ENCODE measurements at places on chromosomes 6 and 20.

DNA sequence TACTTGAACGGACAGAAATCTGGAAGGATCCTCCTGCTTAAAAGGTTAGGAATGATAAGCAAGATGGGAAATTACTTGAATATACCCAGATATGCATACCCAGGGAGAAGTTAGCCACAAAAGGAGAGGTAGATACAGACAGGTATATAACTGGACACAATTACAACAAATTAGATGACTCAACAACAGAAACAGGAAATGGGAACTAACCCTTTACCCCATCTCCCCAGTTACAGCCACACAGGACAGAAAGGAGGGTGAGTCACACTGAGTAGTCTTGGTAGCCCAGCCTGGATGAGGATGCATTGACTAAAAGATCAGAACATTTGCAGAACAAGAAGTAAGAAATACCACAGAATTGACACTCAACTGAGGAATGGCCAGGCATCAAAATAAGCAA is 61.2 kb downstream of the C6orf52 start:
- no peak for DNase-seq

GRCh38 chr6:111558690-111559187 is 46.9 kb downstream of the TRAF3IP2 start:
- DNase-seq: no peak

DNA sequence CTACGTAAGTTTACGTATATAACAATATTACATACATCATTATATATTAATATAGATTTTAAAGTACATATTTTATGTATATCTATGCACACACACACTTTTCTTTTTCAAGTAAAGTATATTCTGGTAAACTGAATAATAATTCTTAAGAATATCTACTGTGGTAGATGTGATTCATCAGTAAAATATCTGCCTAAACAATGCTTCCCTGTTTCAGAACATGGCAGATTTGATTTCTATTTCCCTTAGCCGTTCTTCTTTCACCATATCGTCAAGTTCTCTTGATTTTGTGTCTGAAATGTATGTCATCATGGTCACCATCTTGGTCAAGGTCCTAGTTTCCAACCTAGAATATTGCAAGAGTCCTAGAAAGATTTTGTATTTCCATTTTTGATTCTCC is 195.6 kb downstream of the HDGFL1 start:
- no peak for DNase-seq

DNA sequence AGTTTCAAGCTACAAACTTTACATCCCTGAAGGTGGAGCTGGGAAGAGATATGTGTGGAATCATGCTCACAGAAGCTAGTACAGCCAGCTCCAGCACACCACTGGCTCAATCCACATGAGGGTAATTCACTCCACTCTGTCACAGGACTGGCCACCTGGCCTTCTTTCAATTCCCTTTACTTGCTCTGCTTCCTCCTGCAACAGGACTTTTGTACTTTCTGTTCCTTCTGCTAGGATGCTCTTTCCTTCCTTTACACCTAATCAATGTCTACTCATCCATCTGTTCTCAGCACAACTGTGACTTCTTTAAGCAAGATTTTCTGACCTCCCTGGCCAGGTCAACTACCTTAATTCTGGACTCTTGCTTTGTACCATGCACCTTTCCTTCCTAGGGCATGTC is 39.4 kb upstream of the MYB start:
- DNase-seq: no peak

DNA sequence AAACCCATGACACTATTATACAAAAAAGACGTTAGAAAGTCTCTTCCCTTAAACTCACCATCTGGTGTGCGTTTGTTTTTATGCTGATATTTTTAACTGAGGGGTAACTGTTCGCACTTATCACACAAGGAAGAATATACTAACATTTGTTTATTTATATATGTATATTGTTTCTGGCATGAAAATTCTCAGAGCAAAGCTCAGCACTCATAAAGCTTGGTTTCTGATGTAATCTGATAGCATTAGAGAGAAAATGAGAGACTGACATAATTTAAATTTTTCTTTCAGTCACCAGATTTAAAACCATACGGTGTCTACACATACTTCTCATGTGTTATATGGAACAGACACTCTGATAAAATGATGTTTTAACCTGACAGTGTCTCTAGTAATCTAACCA is 6.9 kb downstream of the BLOC1S5 start:
- DNase-seq: no peak

DNA sequence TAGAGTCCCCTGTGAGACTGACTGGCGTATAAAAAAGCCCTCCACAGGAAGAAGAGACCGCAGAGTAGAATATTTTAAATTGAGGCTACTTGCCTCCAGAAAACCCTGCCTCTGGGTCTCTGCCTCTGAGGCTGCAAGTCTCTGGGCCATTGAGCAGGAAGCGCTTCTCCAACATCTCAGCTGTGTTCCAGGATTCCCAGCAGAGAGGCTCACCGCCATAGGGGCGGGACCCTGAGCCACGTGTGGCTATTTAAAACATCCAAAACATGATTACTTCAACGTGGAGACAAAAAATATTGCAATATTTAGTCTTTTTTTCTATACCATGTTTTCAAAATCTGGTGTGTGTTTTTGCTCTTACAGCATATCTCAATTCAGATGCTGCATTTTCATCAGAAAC is 59.4 kb downstream of the GNAS-AS1 start:
- DNase-seq: no peak

DNA sequence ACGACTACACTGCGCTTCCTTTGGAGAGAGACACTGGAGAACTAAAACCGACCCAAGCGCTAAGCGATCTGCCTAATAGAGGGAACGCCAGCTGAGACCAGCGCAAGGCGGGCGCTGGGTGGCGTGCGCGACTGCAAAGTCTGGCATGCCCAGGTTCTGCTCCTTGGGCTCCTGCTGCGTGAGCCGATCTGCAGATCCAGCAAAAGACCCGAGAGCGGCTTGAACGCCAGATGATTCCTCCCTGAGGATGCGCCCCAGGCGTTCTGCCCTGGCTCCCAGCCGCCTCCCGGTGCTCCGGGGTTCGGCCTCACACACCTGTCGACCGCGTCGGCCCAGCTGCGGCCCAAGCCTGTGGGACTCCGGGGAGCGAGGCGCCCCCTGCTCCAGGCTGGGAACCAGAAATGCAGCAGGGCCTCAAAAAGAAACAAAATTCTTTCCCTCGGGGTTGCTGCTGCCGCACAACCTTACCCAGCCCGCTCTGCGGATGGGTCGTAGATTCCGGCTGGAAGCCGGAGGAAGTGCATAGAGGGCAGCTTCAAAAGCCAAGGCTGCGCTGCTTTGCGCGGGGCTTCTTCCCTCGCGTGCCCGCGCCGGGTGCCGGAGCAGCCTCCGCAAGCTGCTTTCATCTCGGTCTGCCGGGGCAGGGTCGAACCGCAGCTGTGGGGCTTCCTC is 17.9 kb upstream of the PRDM13 start:
- peak; percentile 50 for DNase-seq

GRCh38 chr6:111757342-111757741 is 115.9 kb downstream of the FYN start:
- no peak for DNase-seq

DNA sequence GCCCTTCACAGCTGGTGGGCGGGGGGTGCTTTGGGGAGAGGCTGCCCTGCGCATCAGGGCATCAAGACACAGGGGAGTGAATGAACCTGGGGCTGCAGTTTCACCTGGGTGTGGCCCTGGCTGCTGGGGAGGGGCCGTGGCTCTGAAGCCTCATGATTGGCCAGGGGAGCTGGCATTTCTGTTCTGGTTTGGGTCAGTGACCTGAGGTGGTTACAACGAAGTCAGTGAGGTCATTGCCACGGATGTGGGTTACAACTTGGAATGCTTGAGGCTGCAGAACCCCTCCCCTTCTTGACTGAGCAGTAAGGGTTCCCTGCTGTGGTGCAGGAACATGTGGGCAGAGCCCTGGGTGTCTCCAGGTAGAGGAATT is 3.0 kb downstream of the TCEA2 start:
- DNase-seq: no peak

DNA sequence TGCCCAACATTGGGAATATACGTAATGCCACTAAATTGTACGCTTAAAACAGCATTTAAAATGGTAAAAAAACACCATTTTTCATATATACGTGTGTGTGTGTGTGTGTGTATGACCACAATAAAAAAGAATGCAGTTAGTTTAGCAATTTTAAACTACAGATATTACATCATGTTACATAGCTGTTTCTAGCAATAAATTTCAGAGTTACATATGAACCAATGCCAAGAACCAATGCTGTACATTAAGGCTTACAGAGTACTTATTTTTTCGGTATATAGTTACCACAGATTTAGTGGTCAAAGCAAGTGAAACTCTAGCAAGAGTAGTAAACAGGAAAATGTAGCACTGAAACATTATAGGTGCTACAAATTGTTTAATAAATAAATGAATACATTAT is 119.3 kb downstream of the PDE10A start:
- no peak for DNase-seq

GRCh38 chr6:2632976-2633584 is 117.6 kb downstream of the MYLK4 start:
- no peak for DNase-seq

- no peak for DNase-seq
These were observed 13.6 kb downstream of the FBXO30 start for GRCh38 chr6:145801021-145801420.

DNA sequence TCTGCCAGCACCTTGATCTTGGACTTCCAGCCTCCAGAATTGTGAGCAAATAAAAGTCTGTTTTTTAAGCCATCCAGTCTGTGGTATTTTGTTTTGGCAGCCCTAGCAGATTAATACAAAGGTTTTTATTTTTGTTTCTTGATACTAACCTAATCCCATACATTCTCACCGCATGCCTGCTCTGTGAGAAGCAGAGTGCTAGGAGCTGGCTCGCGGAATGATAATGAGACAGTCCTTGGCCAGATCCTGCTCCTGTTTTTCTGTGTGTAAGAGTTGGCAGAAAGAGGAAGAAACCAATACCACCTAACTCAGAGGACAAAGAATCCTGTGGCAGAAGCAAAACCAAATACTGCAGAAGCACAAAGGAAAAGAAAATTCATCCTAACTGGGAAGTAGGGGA is 82.6 kb downstream of the KIF16B start:
- DNase-seq: no peak

GRCh38 chr6:18465410-18466154 is 78.4 kb downstream of the RNF144B start:
- DNase-seq: no peak

DNA sequence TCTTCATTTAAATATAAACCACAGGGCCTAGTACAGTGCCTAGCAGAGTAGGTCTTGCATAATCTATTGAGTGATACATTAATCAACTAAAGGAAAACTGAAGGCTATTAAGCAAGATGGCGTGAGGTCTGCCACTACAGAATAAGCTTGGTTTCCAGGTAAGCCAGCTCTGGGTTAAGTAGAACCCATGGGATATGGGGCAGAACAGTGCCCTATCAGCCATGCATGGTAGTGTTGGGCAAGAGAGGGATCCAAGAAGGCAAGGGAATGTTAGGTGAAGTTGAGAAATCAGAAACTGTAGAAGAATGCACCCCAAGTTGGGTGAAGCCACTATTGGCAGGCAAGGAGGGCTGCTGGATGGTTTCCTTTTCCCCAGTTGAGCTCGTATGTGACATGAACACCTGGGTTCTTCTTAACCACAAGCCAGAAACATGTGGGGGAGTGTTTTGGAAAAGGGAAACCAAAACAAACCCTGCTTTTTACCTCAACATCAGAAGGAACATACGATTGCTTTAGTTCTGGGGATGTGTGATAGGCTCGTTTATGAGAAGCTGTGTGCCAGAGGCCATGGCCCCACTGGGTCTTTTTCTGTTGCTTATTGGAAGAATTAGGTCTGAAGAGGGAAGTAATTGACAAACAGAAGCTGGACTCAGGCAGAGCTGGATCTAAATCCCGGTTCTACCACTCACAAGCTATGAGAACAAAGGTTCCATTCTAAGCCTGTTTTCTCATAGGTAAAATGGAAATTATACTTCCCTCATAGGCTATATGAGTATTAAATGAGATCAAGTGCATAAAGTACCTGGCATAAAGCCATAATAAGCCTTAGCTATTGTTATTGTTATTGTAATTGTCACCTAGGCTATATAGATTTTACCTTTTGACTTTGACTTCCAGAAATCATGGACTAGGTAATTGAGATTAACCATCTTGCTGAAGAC is 33.5 kb downstream of the NEDD9 start:
- no peak for DNase-seq

DNA sequence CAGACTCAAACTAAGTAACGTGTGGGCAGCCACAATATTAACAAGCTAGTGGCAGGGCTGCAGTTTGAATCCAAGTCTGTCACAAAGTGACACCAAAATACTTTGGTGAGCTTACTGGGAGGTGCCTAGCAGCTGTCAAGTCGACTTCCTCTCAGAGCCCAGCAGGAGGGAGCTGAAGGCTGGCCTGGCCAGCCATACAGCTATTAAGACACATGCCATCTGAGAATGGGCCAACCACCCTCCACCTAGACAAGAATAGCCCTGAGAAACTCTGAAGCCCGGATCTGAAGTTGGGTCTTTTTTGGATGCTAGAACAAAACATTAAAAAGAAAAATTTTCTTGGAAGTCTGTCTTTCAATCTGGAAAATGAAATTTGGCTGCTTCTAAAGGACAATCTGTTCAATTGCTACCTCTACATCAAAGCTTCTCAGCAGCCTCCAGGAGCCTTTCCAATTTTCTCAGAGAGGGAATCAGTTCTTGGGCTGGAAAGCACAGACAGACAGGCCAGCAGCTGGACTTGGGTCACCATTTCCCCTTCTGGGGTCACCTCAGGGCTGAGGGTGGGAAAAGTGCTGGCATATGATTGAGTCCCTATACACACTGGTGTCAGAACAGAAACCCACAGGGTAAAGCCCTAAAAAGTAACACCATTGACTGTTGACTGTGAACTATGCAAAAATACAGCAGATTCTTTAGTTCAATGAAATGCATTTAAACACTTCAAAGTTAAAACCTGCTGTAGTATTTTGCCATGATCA is 42.9 kb downstream of the UQCC1 start:
- DNase-seq: no peak

DNA sequence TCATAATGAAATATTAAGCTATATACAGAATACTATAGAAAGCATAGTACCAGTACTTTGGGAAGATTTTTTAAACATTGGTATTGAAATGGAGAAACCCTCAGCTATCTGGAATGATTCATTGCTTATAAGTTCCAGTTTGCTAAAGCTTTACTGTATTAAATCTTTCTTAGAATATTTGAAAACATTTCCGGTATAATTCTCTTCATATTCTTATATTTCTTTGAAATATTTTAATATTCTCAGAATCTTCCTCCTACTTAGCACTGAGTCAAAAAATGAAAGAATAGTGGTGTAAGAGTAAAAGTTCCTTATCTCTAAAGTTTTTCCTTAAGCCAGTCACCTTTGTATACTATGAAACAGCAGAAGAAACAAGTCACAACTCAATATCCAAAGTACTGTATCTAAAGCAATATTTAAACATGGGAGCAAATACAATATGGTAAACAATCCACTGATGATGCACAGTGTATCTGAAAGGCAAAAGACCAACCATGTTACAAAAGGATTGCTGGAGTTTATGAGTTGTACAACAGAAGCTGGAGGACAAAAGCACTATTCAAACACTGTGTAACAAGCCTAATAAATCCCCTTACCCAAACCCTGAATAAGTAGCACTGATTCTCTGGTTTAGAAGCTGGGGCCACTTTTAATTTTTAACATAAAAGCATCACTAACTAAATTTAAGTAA is 102.1 kb downstream of the PRDM1 start:
- DNase-seq: no peak

GRCh38 chr20:62647521-62648317 is 5.4 kb downstream of the SLCO4A1 start:
- no peak for DNase-seq

GRCh38 chr6:13617066-13617465 is 1.9 kb downstream of the NOL7 start:
- DNase-seq: no peak

GRCh38 chr6:44622956-44623355 is 235.4 kb downstream of the CDC5L start:
- DNase-seq: no peak

- no peak for DNase-seq
These were observed 3.9 kb downstream of the CNKSR3 start for GRCh38 chr6:154506582-154506981.
